ENCODE measurements at places on chromosomes 2 and 18.

DNA sequence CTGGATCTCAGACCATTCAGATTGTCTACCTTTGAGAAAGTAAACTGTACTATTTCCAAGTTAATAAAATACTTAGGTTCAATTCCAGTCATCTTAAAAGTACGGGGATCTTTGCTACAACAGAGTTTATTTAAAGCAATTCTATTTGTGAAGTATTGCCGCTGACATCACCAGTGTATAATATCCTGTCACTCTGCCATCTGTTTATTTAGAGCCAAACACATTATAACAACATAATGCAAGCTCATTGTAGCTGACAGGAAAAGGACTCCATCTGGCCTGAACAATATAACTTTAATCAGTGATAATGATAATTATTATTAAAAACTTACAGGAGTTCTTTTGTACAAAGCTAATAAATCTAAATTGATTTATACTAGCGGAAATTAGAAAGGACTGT, 786.8 kb downstream of the ERBB4 start:
- no peak for DNase-seq

- DNase-seq = no peak
Observed at GRCh38 chr18:62102221-62102620, 84.6 kb downstream of the PIGN start.

DNA sequence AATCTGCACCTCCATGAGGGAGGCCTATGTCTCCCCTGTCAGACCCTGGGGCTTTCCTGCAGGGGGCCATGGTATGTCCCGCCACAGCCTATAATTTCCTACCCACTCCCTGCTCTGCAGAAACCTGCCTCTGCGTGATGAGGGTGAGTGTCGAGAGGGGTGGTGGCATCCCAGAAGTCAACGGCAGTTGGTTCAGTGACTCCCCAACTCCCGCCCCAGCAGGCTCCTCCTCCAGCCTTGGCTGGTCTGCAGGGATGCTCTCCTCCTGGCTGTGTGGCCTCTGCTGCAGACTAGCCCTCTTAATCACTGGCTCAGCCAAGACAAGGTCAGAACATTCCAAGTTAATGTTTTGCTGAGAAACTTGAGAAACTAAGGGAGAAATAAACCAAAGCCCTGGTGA, 13.3 kb downstream of the CELF4 start:
- no peak for DNase-seq

- DNase-seq = no peak
Observed at GRCh38 chr18:62797329-62797728, 82.0 kb downstream of the PHLPP1 start.

DNA sequence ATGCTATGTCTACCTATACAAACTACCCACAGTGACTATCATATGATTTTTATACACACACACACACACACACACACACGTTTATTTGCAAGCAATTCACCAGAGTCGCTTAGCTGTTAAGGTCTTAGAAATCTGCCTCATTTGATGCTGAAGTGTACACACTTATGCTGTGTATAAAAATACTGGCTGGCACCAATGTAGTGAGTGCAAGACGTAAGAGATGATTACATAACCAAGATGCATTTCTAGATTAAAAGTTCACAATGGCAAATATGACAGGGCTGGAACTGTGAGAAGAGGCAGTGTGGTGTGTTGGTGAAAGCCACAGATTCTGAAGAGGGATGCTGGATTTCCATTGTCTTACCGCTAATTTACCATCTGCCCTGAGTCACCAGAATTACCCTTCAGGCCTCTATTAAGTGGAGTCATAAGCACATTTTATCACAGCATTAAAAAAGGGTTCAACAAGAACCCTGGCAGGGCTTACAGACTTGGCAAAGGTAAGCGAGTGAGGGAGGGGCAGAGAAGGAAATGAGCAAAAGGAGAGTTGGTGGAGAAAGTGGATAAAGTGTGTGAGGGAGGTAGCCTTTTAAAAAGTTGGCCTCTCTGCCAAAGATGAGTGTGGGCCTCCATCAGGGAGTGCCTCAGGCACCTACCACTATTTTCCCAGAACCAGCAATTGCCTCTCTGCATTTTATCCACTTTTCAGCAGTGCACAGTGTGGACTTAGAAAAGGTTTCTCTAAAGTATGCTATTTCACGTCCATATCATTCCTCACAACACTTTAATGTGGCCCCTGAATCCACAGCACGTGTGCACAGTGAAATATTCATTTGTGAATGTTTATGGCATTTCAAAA, 21.5 kb downstream of the MEIS1 start:
- no peak for DNase-seq

- no peak for DNase-seq
Observed at GRCh38 chr2:20563833-20564232, 87.1 kb downstream of the HS1BP3 start.

DNA sequence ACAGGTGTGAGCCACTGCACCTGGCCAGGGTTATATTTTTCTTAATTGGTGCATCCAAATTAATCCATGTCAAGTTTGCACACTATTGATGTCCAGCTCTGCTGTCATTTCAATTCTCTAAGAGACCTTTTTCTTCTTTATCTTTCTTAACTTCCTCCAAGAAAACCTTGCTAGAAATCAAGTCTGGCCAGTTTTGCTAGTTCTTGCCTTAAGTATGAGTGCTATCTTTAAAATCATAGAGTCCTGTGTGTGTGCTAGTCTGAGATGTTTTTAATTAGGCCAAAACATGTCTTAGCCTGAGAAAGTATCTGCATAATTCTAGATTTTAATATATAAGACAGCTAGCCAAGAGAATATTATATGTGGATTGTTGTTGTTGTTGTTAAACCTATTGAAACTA, 56.2 kb upstream of the SLC39A10 start:
- no peak for DNase-seq

GRCh38 chr2:145599756-145600155, 1079.8 kb upstream of the ZEB2 start:
- DNase-seq = no peak
